ENCODE measurements at places on chromosomes 1 and 21. TPM values are rescaled to one million over a fixed set of nuclear protein-coding genes. Genes with fewer than 3 reads are reported as not detected.

The PLA2G2D gene
- total RNA-seq = not detected

The RGS13 gene
- not detected for total RNA-seq

- DNase-seq = peak; percentile 79
Observed at GRCh38 chr1:24635195-24635843, 7.8 kb upstream of the SRRM1 start.

The CHIA gene
- not detected for total RNA-seq
